ENCODE measurements at places on chromosomes 3 and 15. TPM values are rescaled to one million over a fixed set of nuclear protein-coding genes. Genes with fewer than 3 reads are reported as not detected.

The ZWILCH gene
- total RNA-seq = 29.8 TPM

The FAM131A gene
- 26.8 TPM for total RNA-seq

The C3orf22 gene
- not detected for total RNA-seq

The IGSF11 gene
- total RNA-seq = not detected

The SCG3 gene
- total RNA-seq = not detected

The TRPC1 gene
- 5.9 TPM for total RNA-seq

The PCSK6 gene
- 0.72 TPM for total RNA-seq

The ROPN1 gene
- total RNA-seq = not detected

The PROK2 gene
- not detected for total RNA-seq

The SSR3 gene
- total RNA-seq = 355 TPM

The FGF12 gene
- total RNA-seq = 2.5 TPM

The CHRNA7 gene
- total RNA-seq = 2.7 TPM

The SLCO2A1 gene
- 1.4 TPM for total RNA-seq

The ACTRT3 gene
- 5.1 TPM for total RNA-seq

The CNBP gene
- total RNA-seq = 197 TPM

The FEZF2 gene
- not detected for total RNA-seq

The LTK gene
- 0.21 TPM for total RNA-seq

The ZNF609 gene
- total RNA-seq = 52.8 TPM

The ZNF502 gene
- 4.1 TPM for total RNA-seq

The ACP3 gene
- total RNA-seq = not detected

The UCN2 gene
- not detected for total RNA-seq

The ANKRD63 gene
- total RNA-seq = not detected

The OR5K2 gene
- not detected for total RNA-seq

The HDDC3 gene
- total RNA-seq = 16.0 TPM

The KLHL6 gene
- total RNA-seq = 14.8 TPM

The SPATA12 gene
- 0.14 TPM for total RNA-seq

The ALS2CL gene
- total RNA-seq = 10.1 TPM

The TEX264 gene
- 29.0 TPM for total RNA-seq

The GRK7 gene
- not detected for total RNA-seq

The KLHL40 gene
- not detected for total RNA-seq

The PLSCR5 gene
- total RNA-seq = not detected

The TMEM207 gene
- not detected for total RNA-seq

The GLDN gene
- not detected for total RNA-seq

The CCR9 gene
- not detected for total RNA-seq

The ACKR2 gene
- total RNA-seq = not detected

The NANOGP8 gene
- total RNA-seq = not detected

The DPPA2 gene
- total RNA-seq = not detected

The STXBP5L gene
- not detected for total RNA-seq

The SCN5A gene
- 13.1 TPM for total RNA-seq

Measured in endothelial cell of umbilical vein (primary cell).